ENCODE measurements at places on chromosomes 5 and 9.

DNA sequence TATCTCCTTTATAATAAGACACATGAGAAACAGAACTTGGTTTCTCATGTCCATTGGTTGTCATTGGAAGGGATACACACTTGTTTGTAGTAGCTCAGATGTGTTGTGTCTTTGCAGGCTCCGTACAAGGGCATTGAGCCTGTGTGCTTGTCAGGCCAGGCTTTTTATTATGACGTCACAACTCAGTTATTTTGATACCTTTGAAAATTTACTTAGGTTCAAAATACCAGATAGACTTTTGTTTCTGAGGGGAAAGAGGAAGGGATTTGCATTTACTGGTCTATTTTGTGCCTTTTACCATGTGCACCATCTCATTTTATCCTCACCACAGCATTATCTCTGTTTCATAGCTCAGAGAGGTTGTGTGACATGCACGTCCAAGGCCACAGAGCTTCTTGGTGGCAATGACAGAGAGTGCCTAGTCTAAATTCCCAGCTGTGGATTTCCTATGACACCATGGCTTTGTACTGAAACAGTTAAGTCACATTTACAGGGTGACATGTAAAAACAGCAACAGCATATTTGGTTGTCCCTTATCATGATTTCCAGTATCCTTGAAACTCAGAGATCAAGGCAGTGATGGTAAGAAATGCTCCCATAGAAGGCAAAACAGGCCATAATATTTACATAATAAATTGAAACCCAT lies 268.7 kb downstream of the AOPEP start:
- no peak for DNase-seq

GRCh38 chr9:242461-243080 lies 27.9 kb downstream of the DOCK8 start:
- DNase-seq, result no peak

GRCh38 chr9:93266521-93267001 lies 82.6 kb downstream of the WNK2 start:
- no peak for DNase-seq

DNA sequence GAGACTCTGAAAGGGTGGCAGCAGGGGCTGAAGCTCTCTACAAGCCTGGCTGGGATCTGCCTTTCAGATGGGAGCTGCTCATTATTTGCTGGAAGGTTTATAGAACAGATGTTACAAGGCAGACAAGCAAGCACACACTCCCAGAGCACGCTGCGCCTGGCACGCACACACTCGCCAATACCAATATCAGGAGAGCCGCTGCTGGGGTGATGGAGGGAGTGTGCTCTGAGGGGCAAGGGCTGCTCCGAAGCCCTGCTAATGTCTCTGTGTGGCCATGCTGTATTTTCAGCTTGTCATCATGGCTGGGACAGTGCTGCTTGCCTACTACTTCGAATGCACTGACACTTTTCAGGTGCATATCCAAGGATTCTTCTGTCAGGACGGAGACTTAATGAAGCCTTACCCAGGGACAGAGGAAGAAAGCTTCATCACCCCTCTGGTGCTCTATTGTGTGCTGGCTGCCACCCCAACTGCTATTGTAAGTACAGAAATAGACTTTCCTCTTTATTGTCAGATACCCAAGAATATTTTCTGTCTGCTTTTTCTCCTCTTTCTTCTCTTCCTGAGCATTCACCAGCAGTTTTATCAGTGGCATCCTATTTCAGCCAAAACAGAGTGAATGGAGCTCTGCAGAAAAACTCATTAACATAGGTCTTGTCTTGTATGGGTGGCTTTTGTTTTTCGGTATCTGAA lies 115.1 kb downstream of the BAAT start:
- no peak for DNase-seq

GRCh38 chr9:99731950-99732349 lies 89.7 kb upstream of the NR4A3 start:
- DNase-seq, result no peak

DNA sequence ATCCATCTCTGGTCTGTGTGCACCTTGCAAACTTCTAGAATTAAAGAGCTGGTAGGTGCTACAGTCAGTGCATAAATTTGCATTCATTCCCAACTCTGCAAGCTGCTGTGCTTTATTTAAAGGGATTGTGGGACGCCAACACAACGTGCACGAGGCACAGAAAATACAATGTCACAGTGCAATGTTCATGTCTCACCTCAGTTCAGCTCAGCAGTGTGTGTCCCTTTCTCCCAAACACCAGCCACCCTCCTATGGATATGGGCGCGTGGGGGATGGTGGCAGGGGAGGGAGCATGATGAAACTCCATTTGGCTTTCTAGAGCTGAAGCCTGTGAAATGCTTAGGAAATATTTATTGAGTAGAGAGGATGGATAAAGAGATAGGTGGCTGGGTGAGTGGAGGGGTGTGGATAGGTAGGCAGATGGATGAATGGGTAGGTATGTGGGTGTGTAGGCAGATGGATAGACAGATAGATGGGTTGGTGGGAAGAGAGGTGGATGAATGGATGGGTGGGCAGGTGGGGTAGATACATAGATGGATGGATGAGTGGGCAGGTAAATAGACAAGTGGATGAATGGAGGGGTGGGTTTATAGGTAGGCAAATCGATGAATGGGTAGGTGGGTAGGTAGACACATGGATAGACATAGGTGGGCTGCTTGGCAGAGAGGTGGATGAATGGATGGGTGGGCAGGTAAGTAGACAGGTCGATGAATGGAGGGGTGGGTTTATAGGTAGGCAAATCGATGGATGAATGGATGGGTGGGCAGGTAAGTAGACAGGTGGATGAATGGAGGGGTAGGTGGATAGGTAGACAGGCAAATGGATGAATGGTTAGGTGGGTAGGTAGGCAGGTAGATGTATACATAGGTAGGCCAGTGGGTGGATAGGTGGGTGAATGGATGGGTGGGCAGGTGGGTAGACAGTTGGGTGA lies 92.7 kb upstream of the FCN2 start:
- DNase-seq, result no peak

Measured in stimulated activated CD8-positive, alpha-beta memory T cell treated with anti-CD3 and anti-CD28 coated beads, Interleukin-7, amount 100 ng/mL, for 1 hour (primary cell).